Fibroblast of upper back skin (primary cell): ENCODE measurements at places on chromosomes 11 and 22.

GRCh38 chr11:47508240-47508957 is 44.5 kb downstream of the CELF1 start:
- DNase-seq, result no peak

- no peak for DNase-seq
Observed at GRCh38 chr11:32434356-32435151, 785 bp downstream of the WT1 start.

DNA sequence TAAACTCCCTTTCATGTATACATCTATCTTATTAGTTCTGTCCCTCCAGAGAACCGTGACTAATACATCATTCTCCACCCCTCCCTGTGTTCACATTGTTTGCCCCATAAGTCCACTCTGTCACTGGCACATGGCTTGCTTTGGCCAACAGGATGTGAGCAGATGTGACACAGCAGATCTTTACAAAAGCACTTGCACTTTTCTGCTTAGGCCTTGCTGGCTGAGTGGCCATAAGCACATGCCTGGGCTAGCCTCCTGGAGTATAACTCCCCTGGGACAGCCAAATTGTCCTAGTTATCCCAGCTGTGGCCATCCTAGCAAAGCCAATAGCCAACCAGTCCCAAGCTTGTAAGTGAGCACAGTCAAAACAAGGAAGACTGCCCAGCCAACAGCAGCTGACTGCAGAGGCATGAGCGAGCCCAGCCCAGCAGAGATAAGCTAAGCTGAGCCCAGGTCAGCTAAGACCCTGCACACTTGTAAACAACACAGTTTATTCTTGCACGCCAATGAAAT is 9.7 kb upstream of the RCN1 start:
- DNase-seq, result peak; percentile 22

DNA sequence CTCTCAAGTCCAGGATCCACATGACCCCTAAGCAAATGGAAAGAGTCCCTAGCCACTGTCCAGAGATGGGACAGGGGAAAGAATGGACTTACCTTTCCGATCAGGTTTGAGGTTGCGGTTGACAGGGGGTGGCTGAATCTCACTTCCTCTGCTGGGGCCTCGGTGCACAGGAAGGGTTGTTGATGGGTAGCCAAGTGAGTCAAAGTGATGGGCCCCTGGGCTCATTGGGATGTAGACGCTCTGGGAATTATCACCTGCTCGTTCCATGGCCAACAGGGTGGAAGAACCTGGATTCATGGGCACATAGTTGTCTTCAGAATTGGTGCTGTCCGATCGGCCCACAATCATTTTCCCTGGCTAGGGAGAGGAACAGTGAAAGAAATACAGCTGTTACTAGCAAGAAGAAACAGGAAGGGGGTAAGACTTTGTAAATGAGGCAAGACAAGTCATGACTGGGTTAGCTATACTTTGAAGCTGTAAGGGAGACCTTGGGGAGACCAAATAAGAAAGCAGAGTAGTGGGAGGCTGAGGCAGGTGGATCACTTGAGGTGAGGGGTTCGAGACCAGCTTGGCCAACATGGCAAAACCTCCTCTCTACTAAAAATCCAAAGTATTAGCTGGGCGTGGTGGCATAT is 34.7 kb downstream of the USP35 start:
- DNase-seq, result no peak

- no peak for DNase-seq
Observed at GRCh38 chr11:63589000-63589399, 25.2 kb downstream of the PLAAT3 start.

DNA sequence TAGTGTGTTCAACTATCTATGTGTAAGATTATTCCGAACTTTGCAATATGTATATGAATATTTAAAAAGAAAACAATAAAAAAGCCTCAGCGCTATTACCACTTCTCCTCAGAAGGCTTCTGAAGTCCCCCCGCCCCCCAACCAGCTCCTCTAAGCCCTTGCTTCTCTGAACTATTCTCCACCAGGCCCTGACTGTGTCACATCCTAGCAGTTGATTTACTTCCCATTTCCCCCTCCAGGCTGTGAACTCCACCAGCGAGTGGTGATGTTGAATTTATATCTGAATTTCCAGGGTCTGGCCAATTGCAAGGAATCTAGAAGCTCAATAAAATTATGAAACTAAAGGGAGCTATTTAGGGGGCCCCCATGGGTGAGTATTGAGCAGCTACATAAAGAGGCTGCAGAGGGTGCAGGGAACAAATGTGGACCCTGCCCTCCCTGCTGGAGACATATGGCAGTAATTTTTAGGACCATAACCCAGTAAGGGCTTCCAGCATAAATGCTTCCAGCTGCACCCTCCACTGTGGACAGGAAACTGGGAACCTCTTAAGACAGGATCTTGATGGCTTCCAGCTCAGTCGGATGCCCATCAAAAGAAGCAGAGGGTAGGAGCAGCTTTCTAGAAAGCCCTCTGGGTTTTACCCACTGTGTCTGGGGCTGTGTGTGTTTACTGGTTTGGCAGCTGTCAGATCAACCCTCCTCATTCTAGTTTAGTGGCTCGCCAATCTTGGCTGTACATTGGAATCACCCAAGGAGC is 81.4 kb downstream of the TIMP3 start:
- no peak for DNase-seq

GRCh38 chr11:17923217-17923616 is 89.6 kb downstream of the SERGEF start:
- DNase-seq, result peak; percentile 69
